ENCODE measurements at places on chromosomes 7 and 10. TPM values are rescaled to one million over a fixed set of nuclear protein-coding genes. Genes with fewer than 3 reads are reported as not detected.

- no peak for DNase-seq
Measured at GRCh38 chr7:28920424-28920823, 37.7 kb downstream of the TRIL start.

GRCh38 chr10:18303851-18304801 is 163.9 kb downstream of the CACNB2 start:
- peak; percentile 38 for DNase-seq

DNA sequence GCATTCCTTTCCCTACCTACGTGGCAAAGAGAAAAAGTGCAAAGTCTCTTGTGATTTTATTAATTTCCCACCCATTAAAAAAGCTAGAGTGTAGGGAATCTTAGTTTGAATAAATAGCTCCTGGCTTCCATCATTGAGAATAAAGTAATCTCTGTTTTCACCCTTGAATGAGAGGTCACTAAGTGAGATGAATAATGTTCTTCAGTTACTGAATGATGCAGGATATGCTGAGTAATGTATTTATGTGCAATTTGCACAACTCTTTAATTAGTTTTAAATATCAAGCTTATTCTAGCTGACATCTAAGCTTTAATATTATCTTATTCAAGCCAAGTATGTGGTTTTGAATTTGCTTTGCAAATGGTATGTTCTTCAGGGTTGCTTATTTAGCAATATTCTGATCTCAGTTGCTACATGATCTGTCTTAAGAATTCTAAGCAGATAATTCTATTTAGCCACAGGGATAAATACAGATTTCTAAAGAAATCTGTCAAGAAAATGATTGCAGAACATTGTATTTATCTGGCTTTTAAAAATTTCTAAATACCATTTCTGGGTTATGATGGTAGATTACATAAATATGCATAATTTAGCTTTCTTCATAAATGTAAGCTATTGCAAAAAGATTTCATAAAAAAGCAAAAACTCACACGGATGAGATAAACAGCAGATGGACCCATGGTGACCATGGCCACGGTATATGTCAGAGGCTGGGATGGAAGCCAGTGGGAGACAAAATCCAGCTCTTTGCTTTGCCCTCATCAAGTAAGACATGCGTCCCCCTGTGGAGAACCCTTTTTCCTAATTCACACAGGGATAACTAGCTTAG is 141.0 kb downstream of the MACC1 start:
- DNase-seq = no peak

Gene PDSS1
- 5.8 TPM for total RNA-seq

DNA sequence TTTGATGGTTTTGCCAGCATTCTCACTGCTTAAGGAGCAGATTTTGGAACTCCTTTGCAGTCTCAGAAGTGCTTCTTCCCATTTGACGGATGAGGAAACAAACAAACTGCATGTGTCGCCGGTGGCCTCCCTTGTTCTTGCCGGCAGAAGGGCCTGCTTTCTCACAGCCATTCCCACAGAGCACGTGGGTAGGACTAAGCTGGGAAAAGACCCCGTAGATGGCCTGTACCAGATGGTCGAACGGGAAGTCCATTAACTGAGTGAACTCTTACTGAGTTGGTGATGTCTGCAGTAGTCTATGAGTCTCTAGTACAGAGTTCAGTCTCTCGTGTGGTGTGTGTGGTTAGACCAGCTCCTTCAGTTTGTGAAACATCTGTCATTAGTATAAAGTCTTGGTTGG is 131.9 kb downstream of the TRRAP start:
- no peak for DNase-seq

GRCh38 chr10:70587045-70587658 is 15.4 kb downstream of the PRF1 start:
- DNase-seq = no peak

Gene LOXL4
- total RNA-seq = 0.47 TPM

Gene ANKRD2
- 318 TPM for total RNA-seq

DNA sequence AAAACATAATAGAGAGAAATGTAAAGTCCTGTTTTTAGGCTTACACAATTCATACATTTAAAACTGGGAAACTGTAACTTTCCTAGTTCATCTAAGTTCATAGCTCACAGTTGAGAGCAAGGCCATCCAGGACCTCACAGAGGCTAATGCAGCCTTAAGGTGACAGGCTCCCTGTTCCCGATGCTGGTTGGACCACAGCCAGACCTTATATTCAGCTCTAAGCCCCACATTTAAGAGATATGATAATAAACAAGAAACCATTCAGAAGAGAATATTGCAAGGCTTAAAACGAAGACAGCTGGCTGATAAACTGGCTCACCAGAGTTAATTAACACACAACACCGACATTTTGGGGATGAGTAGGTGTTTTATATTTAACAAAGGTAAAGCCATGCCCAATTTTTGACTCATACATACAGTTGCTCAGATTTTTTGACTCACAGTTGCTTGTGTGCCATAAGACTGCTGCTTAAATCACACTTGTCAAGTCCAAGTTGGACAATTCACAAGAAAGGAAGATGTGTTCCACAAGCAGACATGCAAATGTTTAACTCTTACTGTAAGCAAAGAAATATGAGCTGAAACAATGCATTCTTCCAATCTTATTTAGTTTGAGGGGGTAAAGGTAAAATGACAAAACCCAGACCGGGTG is 41.1 kb upstream of the TMEM213 start:
- DNase-seq = no peak

- no peak for DNase-seq
Measured at GRCh38 chr7:116176226-116176625, 34.1 kb upstream of the TES start.

Gene ARHGEF35
- total RNA-seq = 0.94 TPM

Gene DNAJB9
- 40.8 TPM for total RNA-seq

DNA sequence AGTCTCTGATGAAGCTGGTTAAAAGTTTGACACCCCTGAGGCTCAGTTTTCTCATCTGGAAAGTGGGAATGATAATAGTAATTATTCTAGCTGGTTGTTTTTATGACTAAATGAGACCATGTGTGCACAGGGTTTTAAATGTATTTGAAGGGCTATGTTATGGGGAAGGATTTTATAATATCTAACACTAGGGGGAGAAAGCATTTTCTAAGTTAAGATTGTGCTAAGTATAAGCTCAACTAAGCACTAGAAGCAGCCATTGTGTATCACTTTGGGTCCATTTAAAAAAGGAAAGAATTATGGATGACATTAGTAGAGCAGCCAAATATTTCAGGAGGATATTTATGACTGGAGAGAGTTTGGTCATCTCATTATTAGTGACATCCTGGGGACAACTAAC is 49.5 kb upstream of the CREB5 start:
- no peak for DNase-seq

DNA sequence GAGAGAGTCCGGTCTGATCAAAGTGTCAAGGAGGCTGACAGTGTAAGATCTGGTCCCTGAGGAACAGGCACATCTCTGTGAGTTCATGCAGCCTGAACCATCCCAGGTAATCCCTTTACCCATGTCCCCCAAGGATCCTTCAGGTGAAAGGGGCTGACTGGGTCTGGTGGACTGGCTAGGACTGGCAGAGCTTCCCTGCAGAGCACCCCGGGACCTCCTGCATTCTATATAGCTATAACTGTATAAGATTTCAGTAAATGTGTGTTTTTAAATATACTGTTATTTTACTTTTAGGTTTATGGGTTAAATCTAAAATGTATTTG is 246.8 kb downstream of the ELMO1 start:
- DNase-seq = no peak

- DNase-seq = no peak
Measured at GRCh38 chr10:116113721-116114501, 159.1 kb downstream of the GFRA1 start.

DNA sequence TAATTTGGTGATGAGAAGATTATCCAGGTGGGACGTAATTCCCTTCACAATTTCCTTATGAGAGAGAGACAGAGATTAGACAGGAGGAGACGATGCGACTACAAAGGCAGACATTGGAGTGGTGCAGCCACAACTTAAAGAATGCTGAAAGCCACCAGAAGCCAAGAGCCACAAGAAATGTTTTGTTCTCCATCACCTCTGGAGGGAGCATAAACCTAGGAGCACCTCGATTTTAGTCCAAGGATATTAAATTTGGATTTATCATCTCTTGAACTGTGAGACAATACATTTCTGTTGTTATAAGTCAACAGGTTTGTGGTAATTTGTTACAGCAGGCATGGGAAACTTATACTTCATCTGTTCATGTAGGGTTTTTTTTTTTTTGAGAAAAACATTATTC is 418.9 kb downstream of the DGKB start:
- DNase-seq = no peak

Gene WDFY4
- 1.6 TPM for total RNA-seq

- DNase-seq = peak; percentile 41
Measured at GRCh38 chr10:80413271-80413996, 5.1 kb downstream of the PRXL2A start.

GRCh38 chr10:126421756-126422256 is 33.5 kb upstream of the ADAM12 start:
- no peak for DNase-seq

Gene EVX1
- total RNA-seq = not detected

Gene LRRC17
- 1.9 TPM for total RNA-seq
